ENCODE measurements at places on chromosomes 7 and 10. TPM values are rescaled to one million over a fixed set of nuclear protein-coding genes. Genes with fewer than 3 reads are reported as not detected.

The PON3 gene
- not detected for total RNA-seq

The ASB15 gene
- not detected for total RNA-seq

The NPTX2 gene
- total RNA-seq: under 0.01 TPM

The RBAK gene
- 8.1 TPM for total RNA-seq

The SRRM3 gene
- total RNA-seq: 0.18 TPM

The DDIT4 gene
- total RNA-seq: 108 TPM

The C10orf143 gene
- total RNA-seq: 0.56 TPM

The APBB1IP gene
- total RNA-seq: not detected
